ENCODE measurements at places on chromosomes 11 and 22. TPM values are rescaled to one million over a fixed set of nuclear protein-coding genes. Genes with fewer than 3 reads are reported as not detected.

The TRIM22 gene
- total RNA-seq, result 71.9 TPM

The KRTAP5-1 gene
- total RNA-seq, result not detected

The NNMT gene
- 129 TPM for total RNA-seq

The SCN3B gene
- 1.2 TPM for total RNA-seq

The PTPN5 gene
- total RNA-seq, result 1.5 TPM

The HDHD5 gene
- total RNA-seq, result 25.3 TPM

The POU2F3 gene
- 0.57 TPM for total RNA-seq

- DNase-seq, result no peak
- no peaks in the 10 kb centered on the region for H3K4me1 ChIP-seq
- H3K36me3 ChIP-seq, result no peaks in the 10 kb centered on the region
- no peaks in the 10 kb centered on the region for H3K27me3 ChIP-seq
- H3K27ac ChIP-seq, result no peak overlapping the region
These were observed 7.3 kb downstream of the TMPRSS13 start for GRCh38 chr11:117921893-117922292.

DNA sequence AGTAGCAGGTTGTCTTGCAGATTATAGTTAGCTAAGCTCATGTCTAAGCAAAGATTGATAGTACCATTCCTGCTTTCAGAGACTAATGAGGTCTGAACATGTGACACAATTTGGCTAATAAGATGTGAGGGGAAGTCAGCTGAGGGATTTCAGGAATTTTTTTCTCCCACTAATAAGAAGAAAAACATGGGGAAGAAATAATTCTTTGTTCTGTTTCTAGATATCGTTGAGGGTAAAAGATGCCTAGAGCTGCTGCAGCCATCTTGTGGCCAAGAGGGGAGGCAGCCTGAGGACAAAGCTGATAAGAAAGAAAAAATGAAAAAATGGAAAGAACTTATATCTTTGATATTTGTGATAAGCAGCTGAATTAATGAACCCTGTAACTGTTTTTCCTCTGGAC, 1334.4 kb downstream of the LRRC4C start:
- H3K36me3 ChIP-seq, result no peaks in the 10 kb centered on the region
- no peak overlapping the region for H3K27ac ChIP-seq
- no peaks in the 10 kb centered on the region for H3K27me3 ChIP-seq
- DNase-seq, result no peak

GRCh38 chr11:64876835-64877341, 1.5 kb downstream of the EHD1 start:
- peak overlapping the region; percentile 59 for H3K4me3 ChIP-seq
- no peak for DNase-seq
- H3K27me3 ChIP-seq, result no peaks in the 10 kb centered on the region
- peaks cover 12% of the 10 kb centered on the region for H3K4me1 ChIP-seq
- no peaks in the 10 kb centered on the region for H3K36me3 ChIP-seq
- H3K27ac ChIP-seq, result peak overlapping the region; percentile 17

- H3K36me3 ChIP-seq, result no peaks in the 10 kb centered on the region
- no peak overlapping the region for H3K4me3 ChIP-seq
- no peaks in the 10 kb centered on the region for H3K27me3 ChIP-seq
- no peak overlapping the region for H3K27ac ChIP-seq
- DNase-seq, result no peak
- H3K4me1 ChIP-seq, result no peaks in the 10 kb centered on the region
These were observed 163.1 kb upstream of the PGR start for GRCh38 chr11:101292661-101293240.

- no peak overlapping the region for H3K4me3 ChIP-seq
- H3K27me3 ChIP-seq, result no peaks in the 10 kb centered on the region
- no peak overlapping the region for H3K27ac ChIP-seq
- H3K4me1 ChIP-seq, result no peaks in the 10 kb centered on the region
These were observed 10.7 kb upstream of the GSTP1 start for GRCh38 chr11:67572747-67573419.

GRCh38 chr11:60118338-60118737, 29.9 kb downstream of the MS4A2 start:
- H3K27ac ChIP-seq, result no peak overlapping the region
- H3K4me3 ChIP-seq, result no peak overlapping the region
- peaks cover 15% of the 10 kb centered on the region for H3K4me1 ChIP-seq

GRCh38 chr11:58597486-58598144, 18.8 kb downstream of the ZFP91 start:
- DNase-seq, result no peak
- H3K4me1 ChIP-seq, result no peaks in the 10 kb centered on the region
- no peaks in the 10 kb centered on the region for H3K36me3 ChIP-seq
- no peak overlapping the region for H3K4me3 ChIP-seq
- H3K27ac ChIP-seq, result no peak overlapping the region

GRCh38 chr22:31278626-31279326, 13.5 kb downstream of the PIK3IP1 start:
- DNase-seq, result peak; percentile 72
- H3K27me3 ChIP-seq, result no peaks in the 10 kb centered on the region
- H3K36me3 ChIP-seq, result no peaks in the 10 kb centered on the region
- H3K27ac ChIP-seq, result peak overlapping the region; percentile 68
- H3K4me3 ChIP-seq, result no peak overlapping the region

DNA sequence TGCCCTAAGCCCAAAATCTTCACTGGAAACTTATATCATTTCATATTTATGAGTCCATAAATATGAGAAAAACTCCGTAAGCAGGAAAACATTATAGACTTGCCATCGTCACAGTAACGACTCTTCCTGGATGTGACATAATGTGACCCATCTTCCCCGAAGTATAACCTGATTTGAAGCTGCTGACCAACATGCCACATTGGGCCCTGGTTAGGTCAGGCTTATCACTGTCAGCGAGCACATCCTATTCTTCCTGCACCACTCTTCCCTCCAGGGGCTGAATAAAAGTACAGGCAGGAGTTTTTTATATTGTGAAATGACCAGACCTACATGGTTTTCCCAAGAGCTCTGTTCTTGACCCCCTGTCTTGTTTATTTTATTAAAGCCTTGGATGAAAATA, 12.1 kb upstream of the BLID start:
- no peaks in the 10 kb centered on the region for H3K36me3 ChIP-seq
- H3K27me3 ChIP-seq, result no peaks in the 10 kb centered on the region
- no peak for DNase-seq
- H3K4me1 ChIP-seq, result no peaks in the 10 kb centered on the region
- H3K4me3 ChIP-seq, result no peak overlapping the region

DNA sequence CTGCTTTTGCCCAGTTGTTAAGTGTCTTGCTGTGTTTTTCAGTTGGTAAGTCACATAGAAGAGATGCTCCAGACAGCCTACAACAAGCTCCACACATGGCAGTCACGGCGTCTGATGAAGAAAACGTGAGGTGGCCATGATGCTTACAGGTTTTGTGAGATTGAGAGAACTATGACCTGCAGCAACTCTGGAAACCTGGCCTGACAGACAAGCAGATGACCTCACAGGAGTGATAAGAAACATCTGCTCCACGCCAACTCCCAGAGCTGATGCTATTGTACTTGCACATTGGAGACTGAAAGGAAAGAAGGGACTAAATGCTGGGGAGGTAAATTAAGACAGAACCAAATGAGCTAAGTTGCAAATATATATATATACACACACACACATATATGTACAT, 28.6 kb upstream of the LDHA start:
- H3K36me3 ChIP-seq, result no peaks in the 10 kb centered on the region
- H3K4me1 ChIP-seq, result no peaks in the 10 kb centered on the region
- H3K27ac ChIP-seq, result no peak overlapping the region
- DNase-seq, result no peak
- no peak overlapping the region for H3K4me3 ChIP-seq
- no peaks in the 10 kb centered on the region for H3K27me3 ChIP-seq

- DNase-seq, result no peak
- H3K4me1 ChIP-seq, result peaks cover 2% of the 10 kb centered on the region
- no peaks in the 10 kb centered on the region for H3K36me3 ChIP-seq
- H3K27ac ChIP-seq, result no peak overlapping the region
- H3K4me3 ChIP-seq, result no peak overlapping the region
These were observed 80.6 kb upstream of the CARD18 start for GRCh38 chr11:105220121-105220520.

- H3K27ac ChIP-seq, result no peak overlapping the region
- H3K36me3 ChIP-seq, result no peaks in the 10 kb centered on the region
- no peak for DNase-seq
- H3K4me1 ChIP-seq, result no peaks in the 10 kb centered on the region
- H3K4me3 ChIP-seq, result no peak overlapping the region
- no peaks in the 10 kb centered on the region for H3K27me3 ChIP-seq
These were observed 81.6 kb upstream of the SEPTIN5 start for GRCh38 chr22:19632668-19633148.

DNA sequence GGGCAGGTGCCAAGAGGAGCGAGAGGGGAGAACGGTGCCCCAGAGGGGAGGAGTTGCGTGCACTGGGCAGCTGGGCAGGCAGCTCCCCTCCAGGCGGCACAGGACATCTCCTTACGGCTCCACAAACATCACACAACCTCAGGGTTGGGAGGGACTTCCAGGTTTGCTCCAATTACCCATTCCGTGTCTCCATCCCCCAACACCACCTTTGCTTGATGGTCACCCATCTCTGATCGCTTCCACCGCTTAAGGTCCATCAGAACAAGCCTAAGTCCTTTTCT, 14.5 kb upstream of the TP53AIP1 start:
- no peaks in the 10 kb centered on the region for H3K27me3 ChIP-seq
- no peaks in the 10 kb centered on the region for H3K4me1 ChIP-seq

DNA sequence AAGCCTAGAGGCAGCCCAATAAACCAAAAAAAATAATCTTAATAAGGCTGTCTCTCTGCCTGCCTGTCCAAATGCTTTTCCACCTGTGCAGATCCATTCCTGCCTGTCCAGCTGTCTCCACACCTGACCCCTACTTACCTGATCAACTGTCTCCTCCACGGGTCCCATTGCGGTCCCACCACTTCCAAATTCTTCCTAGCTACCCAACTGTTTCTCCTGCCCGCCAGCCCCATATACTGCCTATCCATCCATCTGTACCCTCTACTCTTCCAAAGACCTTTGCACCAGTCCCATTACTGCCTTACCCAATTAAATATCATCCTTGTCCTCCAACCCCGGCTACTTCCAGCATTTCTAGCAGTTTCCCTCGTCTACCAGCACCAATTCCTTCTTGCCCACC, 39.4 kb upstream of the ANGPTL5 start:
- DNase-seq, result no peak
- no peak overlapping the region for H3K4me3 ChIP-seq
- no peaks in the 10 kb centered on the region for H3K36me3 ChIP-seq
- no peaks in the 10 kb centered on the region for H3K4me1 ChIP-seq
- H3K27ac ChIP-seq, result no peak overlapping the region
- H3K27me3 ChIP-seq, result no peaks in the 10 kb centered on the region

DNA sequence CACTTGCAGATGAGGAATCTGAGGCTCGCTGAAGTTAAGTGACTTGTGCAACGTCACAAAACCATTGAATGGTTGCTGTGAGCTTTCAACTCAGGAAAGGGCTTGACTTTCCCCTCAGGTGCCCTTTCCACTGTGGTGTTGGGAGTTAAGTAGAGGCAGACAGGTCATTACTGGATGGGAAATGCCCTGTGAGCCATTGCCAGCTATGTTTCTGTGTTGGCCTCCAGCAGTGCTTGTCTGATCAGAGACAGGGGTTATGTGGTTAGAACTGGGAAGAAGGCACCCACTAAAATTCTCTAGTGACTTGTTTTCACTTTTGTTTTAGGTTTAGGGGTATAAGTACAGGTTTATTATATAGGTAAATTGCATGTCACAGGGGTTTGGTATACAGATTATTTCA, 96.6 kb downstream of the FDX1 start:
- H3K4me3 ChIP-seq, result no peak overlapping the region
- H3K4me1 ChIP-seq, result peaks cover 5% of the 10 kb centered on the region
- H3K27ac ChIP-seq, result no peak overlapping the region
- H3K36me3 ChIP-seq, result no peaks in the 10 kb centered on the region
- H3K27me3 ChIP-seq, result no peaks in the 10 kb centered on the region

GRCh38 chr22:17250380-17251082, 31.3 kb upstream of the ADA2 start:
- H3K4me1 ChIP-seq, result no peaks in the 10 kb centered on the region
- H3K27ac ChIP-seq, result no peak overlapping the region
- no peak overlapping the region for H3K4me3 ChIP-seq
- H3K36me3 ChIP-seq, result no peaks in the 10 kb centered on the region
- DNase-seq, result no peak

DNA sequence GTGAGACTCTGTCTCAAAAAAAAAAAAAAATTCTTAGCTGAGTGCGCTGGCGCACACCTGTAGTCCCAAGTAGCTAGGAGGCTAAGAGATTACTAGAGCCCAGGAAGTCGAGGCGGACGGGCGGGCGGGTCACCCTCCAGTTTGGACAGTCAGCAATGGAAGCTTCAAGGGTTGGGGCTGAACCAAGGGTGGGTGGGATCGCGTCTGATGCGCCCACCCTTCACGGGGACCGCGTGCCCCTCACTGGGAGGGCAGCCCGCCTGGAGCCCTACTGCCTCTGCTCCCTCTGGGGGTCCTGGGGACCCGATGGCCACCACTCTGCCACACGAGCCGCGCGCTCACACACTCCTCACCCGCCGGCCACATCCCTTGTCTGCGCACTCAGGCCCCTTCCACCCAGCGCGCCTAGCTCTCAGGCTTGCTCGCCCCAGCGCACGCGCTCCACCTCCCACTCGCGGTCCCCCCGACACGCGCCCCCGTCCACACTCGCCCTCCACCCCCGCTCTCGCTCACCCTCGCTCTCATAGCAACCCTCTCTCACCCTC, 494 bp downstream of the CHID1 start:
- H3K4me3 ChIP-seq, result peak overlapping the region; percentile 88
- peaks cover 10% of the 10 kb centered on the region for H3K4me1 ChIP-seq
- no peak for DNase-seq
- H3K27ac ChIP-seq, result peak overlapping the region; percentile 85
- no peaks in the 10 kb centered on the region for H3K27me3 ChIP-seq

DNA sequence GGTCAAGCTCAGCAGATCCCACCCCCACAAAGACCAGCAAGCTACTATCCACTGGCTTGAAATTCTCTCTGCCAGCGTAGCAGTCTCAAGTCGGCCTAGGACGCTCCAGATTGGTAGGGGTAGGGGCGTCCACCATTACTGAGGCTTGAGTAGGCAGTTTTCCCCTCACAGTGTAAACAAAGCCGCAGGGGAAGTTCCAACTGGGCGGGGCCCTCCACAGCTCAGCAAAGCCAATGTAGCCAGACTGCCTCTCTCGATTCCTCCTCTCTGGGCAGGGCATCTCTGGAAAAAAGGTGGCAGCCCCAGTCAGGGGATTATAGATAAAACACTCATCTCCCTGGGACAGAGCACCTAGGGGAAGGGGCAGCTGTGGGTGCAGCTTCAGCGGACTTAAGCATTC, 1064.9 kb upstream of the TENM4 start:
- no peak overlapping the region for H3K27ac ChIP-seq
- H3K4me3 ChIP-seq, result no peak overlapping the region
- H3K4me1 ChIP-seq, result no peaks in the 10 kb centered on the region
- no peaks in the 10 kb centered on the region for H3K36me3 ChIP-seq
- H3K27me3 ChIP-seq, result no peaks in the 10 kb centered on the region

Data from ovary (tissue), 10 donors.